ENCODE measurements at places on chromosomes 13 and 19.

DNA sequence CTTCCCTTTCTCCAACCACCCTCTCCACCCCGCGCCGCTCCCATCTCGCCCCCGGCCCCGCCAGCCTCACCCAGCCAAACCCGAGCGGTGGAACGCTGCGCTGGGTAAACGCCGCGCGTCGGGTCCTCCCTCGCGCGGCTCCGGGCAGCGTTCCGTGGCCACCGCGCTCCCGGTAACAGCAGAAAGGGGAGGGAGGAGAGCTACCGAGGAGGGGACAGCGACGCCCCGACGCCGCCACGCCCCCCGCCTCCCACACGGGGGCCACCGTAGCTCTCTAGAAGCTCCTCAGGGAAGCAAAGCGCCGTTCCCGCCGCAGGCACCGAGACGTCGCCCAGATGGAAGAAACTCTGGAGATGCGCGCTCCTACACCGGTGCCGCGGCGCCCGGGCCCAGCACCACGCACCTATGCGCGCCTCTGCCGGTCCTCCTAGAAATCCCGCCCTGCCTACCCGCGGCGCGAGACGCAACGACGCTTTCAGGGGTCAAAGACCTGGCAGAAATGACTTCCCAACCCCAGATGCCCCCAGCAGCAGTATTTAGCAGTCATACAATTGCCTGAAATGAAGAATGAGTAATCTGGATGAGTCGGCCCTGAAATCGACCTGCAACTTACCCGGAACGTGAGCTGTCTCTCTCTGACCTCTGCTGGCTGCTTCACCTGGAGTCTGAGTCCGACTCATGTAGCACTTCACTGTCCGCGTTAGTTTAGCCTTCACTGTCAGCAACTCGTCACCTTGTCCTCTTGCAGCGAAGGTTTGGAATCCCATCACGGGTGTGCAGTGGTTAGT, at the start of gene RUBCNL:
RUBCNL (minus strand) TSS at position 189 of the 788 bp plus-strand sequence. CDS start 14,777 bp downstream, outside the sequence.
- no peaks in the 10 kb centered on the region for H3K36me3 ChIP-seq
- peak; percentile 77 for DNase-seq
- H3K4me3 ChIP-seq = peak within 1 kb of the TSS; percentile 77
- H3K4me1 ChIP-seq = peaks cover 22% of the 10 kb centered on the region
- H3K27me3 ChIP-seq = peaks cover 28% of the 10 kb centered on the region

GRCh38 chr13:60619461-60619860, 222.4 kb downstream of the TDRD3 start:
- H3K36me3 ChIP-seq = no peaks in the 10 kb centered on the region
- H3K4me1 ChIP-seq = no peaks in the 10 kb centered on the region
- peaks cover 17% of the 10 kb centered on the region for H3K27me3 ChIP-seq
- no peak for DNase-seq
- H3K27ac ChIP-seq = no peak overlapping the region

GRCh38 chr13:66314911-66315310, 915.2 kb downstream of the PCDH9 start:
- no peaks in the 10 kb centered on the region for H3K36me3 ChIP-seq

- no peak for DNase-seq
- no peaks in the 10 kb centered on the region for H3K36me3 ChIP-seq
- H3K27ac ChIP-seq = no peak overlapping the region
- no peaks in the 10 kb centered on the region for H3K4me1 ChIP-seq
- no peaks in the 10 kb centered on the region for H3K27me3 ChIP-seq
Observed at GRCh38 chr13:84985860-84986259, 813.4 kb downstream of the SLITRK6 start.

DNA sequence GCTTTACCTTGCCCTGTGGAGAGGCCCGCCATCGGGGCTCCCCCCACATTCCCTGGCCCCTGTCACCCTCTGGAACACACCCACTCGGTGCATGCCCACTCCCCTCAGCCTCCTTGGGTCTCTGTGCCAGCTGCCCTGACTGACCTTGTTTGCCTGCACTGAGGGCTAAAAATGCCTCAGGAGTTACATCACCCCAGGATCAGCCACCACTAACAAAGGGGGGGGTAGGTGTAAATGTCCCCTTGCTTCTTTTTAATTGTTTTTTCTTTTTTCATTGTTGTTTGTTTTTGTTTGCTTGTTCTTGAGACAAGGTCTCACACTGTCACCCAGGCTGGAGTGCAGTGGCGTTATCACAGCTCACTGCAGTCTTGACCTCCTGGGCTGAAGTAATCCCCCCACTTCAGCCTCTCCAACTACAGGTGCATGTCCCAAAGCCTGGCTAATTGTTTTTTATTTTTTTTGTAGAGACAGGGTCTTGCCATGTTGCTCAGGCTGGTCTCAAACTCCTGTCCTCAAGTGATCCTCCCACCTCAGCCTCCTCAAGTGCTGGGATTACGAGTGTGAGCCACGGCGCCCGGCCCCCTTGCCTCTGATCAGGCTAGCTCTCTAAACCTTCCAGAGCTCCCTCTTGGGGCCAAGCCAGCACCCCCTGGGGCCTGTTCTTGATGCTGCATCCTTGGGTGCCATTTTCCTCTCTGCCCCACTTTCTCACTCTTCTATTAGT, 297.1 kb downstream of the UQCRFS1 start:
- no peak overlapping the region for H3K4me3 ChIP-seq
- no peaks in the 10 kb centered on the region for H3K36me3 ChIP-seq
- H3K4me1 ChIP-seq = no peaks in the 10 kb centered on the region
- no peak for DNase-seq

DNA sequence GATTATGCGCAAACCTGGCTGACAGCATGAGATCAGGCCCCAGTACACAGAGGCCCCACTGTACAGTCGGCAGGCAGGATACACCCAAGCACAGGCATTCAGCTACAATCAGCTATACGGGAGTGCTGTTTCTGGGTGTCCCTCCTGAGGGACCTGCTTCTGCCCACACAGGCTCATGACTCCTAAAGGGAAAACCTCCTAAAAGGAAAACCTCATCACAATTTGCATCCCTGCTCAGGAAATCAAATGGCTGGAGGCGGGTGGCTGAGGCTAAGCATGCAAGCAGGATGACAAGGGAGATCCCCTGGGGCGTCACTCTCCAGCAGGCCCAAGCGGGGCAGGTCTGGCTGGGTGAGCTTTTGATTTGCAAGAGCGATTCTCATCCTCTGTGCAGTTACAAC, 99.8 kb downstream of the CRYL1 start:
- H3K27ac ChIP-seq = no peak overlapping the region
- DNase-seq = peak; percentile 45
- no peak overlapping the region for H3K4me3 ChIP-seq
- peaks cover 6% of the 10 kb centered on the region for H3K36me3 ChIP-seq

- peaks cover 4% of the 10 kb centered on the region for H3K27me3 ChIP-seq
- H3K27ac ChIP-seq = no peak overlapping the region
- H3K36me3 ChIP-seq = no peaks in the 10 kb centered on the region
- no peak for DNase-seq
Observed at GRCh38 chr13:98415326-98416070, 161.4 kb downstream of the STK24 start.

DNA sequence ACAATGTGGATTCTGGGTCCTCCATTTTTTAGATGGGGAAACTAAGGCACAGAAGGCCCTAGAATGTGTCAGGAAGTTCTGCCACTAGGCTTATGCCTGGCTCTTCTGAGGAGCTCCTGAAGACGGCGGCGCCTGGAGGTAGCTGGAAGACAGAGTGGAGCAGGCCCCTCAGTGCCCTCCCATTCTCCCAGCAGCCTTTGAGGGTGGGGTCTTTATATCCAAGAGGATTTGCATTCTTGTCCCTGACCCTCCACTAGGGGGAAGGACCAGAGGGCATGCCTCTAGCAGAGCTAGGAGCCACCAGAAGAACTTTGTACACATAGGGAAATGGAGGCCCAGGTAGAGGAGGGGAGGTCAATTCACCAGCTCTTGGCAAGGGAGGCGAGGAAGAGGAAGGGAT, 9.4 kb downstream of the CELF5 start:
- H3K27ac ChIP-seq = no peak overlapping the region
- H3K27me3 ChIP-seq = peaks cover 14% of the 10 kb centered on the region
- no peak overlapping the region for H3K4me3 ChIP-seq
- H3K4me1 ChIP-seq = no peaks in the 10 kb centered on the region
- H3K36me3 ChIP-seq = no peaks in the 10 kb centered on the region

DNA sequence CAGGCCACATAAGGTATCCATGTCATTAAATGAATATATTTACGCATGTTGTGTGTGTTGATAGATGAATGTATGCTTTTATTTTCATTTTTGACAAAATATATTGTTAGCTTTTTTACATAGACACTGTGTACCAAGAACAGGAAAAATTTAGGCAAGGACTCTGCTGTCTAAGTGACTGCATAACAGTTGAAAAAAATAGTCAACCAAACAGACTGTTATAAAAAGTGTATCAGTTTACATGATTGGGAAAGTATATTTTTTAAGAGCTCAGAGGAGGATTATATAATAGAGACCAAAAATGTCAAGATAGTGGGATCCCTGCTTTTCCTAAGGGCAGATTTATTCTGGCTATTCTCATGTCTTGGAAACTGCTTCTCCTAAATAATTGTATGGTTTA, 858.0 kb downstream of the SLITRK1 start:
- H3K4me3 ChIP-seq = no peak overlapping the region
- no peaks in the 10 kb centered on the region for H3K36me3 ChIP-seq
- no peak overlapping the region for H3K27ac ChIP-seq
- no peaks in the 10 kb centered on the region for H3K4me1 ChIP-seq

DNA sequence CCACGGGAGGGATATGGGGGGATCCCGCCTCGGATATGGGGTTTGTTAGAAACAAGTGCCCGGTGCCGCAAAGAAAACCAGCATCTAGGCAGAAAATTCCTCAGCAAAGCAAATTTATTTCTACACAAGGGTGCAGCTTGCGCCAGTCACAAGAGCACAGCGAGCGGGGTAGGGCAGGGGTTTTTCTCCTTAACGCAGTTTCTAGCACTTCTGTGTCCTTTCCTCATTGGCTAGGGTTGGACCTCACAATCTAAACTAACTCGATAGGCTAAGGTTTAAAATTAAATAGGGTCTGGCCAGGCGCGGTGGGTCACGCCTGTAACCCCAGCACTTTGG, 595 bp downstream of the ZNF440 start:
- peaks cover 21% of the 10 kb centered on the region for H3K4me1 ChIP-seq
- peaks cover 15% of the 10 kb centered on the region for H3K36me3 ChIP-seq
- H3K27me3 ChIP-seq = no peaks in the 10 kb centered on the region
- DNase-seq = no peak
- no peak overlapping the region for H3K27ac ChIP-seq

- no peak for DNase-seq
- H3K27me3 ChIP-seq = no peaks in the 10 kb centered on the region
- H3K27ac ChIP-seq = no peak within 1 kb of the TSS
Observed at GRCh38 chr19:51142119-51142518, at the start of gene SIGLEC7. Gene SIGLEC7 (plus strand): TSS chr19:51142301. CDS start chr19:51142370, 69 bp downstream.

DNA sequence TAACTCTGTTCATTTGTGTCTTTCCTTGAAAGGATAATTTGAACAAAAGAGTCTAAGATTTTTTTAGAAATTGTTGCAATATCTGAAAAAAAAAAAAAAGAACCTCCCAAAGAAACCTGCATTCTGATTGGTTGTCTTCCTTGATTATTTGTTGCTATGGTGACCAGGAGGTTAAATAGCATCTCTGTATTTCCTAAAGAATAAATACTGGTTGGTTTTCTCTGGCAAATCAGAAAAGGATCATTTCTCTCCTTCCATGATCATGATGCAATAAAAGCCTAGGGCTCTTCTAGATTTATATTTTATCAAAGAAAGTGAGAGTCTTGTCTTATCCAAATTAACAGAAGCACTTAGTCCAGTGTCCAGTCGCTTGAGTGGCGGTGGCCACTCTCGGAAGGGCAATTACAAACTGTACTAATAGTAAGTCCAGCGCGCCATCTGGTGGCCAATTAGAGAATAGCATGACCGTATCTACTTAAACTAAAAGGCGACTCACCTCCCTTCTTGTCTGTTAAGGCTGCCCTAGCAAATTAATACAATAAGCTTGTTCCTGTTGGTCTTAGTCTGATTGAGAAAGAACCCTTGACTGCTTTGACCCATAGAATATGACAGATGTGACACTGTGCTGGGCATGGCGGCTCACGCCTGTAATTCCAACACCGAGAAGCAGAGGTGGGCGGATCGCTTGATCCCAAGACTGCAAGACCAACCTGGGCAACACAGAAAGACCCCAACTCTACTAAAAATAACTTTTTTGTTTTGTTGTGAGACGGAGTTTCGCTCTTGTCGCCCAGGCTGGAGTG, 47.0 kb upstream of the PNMA8B start:
- no peaks in the 10 kb centered on the region for H3K36me3 ChIP-seq
- H3K27ac ChIP-seq = no peak overlapping the region
- no peak overlapping the region for H3K4me3 ChIP-seq

GRCh38 chr19:57210381-57210780, 19.1 kb downstream of the ZNF264 start:
- H3K27ac ChIP-seq = no peak overlapping the region
- H3K36me3 ChIP-seq = peaks cover 85% of the 10 kb centered on the region

GRCh38 chr13:111854403-111854802, 212.5 kb upstream of the SOX1 start:
- no peak for DNase-seq
- no peaks in the 10 kb centered on the region for H3K36me3 ChIP-seq
- H3K4me1 ChIP-seq = no peaks in the 10 kb centered on the region
- no peak overlapping the region for H3K4me3 ChIP-seq
- H3K27ac ChIP-seq = no peak overlapping the region
- peaks cover 7% of the 10 kb centered on the region for H3K27me3 ChIP-seq

- no peaks in the 10 kb centered on the region for H3K27me3 ChIP-seq
- H3K4me1 ChIP-seq = peaks cover 31% of the 10 kb centered on the region
- peak overlapping the region; percentile 58 for H3K27ac ChIP-seq
- peaks cover 38% of the 10 kb centered on the region for H3K36me3 ChIP-seq
- no peak overlapping the region for H3K4me3 ChIP-seq
Observed at GRCh38 chr19:4051175-4052101, 15.3 kb downstream of the ZBTB7A start.

DNA sequence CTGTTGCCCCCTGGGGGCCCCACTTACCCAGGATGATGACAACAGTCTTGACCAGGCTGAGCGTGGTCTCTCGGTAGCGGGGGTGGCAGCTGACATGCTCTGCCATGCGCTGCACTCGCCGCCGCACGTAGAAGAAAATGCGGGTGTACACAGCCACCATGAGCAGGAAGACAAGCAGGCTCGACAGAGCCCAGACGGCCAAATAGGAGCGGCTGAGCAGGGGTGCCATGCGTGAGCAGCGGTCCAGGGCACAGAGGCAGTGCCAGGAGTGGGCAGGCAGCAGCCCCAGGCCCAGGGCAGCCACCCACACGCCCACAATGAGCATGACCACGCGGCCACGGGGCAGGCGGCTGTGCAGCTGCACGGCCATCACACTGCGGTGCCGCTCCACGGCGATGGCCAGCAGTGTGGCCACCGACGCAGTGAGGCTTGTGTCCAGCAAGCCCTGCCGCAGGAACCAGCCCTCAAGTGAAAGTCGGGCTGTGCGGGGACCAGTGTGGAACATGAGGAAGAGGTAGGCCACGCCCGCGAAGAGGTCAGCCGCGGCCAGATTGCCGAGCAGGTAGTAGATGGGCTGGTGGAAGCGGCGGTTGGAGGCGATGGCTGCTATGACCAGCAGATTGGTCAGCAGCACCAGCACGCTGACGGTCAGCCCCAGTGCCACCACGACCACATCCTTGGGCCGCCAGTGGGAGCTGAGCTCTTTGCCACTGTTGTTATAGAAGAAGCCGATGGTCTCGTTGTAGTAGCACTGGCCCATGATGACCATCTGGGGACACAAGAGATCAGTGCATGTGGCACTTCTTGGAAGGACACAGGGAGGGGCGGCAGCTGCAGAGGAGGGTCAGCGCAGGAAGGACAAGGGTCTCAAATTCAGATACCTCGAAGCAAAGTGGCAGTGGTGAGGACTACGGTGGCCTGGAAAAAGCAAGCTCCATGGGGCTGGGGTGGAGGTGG, 1.2 kb downstream of the LPAR2 start:
- H3K4me1 ChIP-seq = peaks cover 29% of the 10 kb centered on the region
- H3K27me3 ChIP-seq = no peaks in the 10 kb centered on the region
- peak overlapping the region; percentile 85 for H3K27ac ChIP-seq
- H3K36me3 ChIP-seq = peaks cover 22% of the 10 kb centered on the region
